Left cardiac atrium (tissue), 4 donors: ENCODE measurements at places on chromosomes 16 and 17.

DNA sequence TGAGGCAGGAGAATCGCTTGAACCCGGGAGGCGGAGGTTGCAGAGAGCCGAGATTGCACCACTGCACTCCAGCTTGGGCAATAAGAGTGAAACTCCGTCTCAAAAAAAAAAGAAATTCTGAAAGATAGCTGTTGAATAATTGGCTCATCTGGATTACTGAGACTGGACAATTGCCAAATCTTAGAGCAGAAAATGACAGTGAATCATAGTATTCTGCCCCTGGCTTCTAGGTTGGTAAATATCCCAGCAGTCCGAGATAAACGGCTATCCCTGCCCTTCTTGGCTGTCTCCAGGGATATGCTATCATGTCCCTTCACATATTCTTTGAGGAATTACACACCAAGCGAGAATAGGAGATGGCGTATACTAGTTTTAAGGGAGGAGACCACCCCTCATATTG lies 35.5 kb upstream of the METTL16 start:
- no peak for DNase-seq

DNA sequence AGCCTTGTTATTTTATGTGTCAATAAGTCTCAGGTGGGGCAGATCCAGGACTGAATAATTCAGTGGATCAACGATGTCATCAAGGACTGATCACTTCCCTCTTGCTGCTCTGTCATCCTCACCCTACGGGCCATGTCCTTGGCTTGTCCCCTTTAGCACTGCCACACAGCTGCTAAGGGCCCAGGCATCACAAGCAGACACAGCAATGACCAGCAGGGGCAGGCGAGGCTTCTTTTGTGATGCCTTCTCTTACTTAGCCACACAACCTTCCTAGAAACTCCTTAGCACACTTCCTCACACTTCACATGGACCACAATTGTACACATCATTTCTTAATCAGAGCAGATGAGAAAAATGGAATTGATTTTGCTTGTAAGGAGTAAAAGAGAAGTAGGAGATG lies 356.3 kb upstream of the SOX9 start:
- no peak for DNase-seq

GRCh38 chr16:2324296-2324859 lies 16.1 kb downstream of the ABCA3 start:
- DNase-seq: no peak

GRCh38 chr16:75317532-75317931 lies 66.1 kb upstream of the BCAR1 start:
- DNase-seq: no peak

GRCh38 chr17:15270628-15271381 lies 5.7 kb upstream of the PMP22 start:
- DNase-seq: no peak

DNA sequence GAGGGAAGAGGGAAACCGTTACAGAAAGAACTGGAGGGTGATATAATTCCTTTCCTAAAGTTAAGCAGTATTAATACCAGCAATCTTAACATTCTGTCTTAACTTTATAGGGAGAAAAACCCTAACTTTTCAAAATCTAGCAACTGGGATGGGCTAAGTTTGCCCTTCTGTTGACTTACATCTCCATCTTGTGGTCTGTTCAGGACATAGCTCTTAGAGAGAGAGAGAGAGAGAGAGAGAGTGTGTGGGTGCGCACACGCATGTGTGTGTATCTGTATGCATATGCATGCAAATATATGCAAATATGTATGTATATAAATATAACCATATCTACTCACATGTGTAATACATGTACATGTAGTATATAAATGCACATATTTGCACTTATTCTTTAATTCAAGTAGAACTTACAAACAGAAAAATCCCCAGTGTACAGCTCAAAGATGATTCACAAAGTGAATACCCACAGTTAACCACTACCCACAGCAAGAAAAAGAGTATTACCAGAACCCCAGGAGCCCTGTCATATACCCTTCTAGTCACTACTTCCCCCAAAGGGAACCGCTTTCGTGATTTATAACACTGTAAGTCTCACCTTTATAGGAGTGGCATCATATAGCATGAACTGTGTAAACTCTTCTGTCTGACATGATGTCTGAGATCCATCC lies 46.5 kb downstream of the STX8 start:
- no peak for DNase-seq

GRCh38 chr17:4717791-4718190 lies 7.4 kb downstream of the ARRB2 start:
- DNase-seq: no peak

DNA sequence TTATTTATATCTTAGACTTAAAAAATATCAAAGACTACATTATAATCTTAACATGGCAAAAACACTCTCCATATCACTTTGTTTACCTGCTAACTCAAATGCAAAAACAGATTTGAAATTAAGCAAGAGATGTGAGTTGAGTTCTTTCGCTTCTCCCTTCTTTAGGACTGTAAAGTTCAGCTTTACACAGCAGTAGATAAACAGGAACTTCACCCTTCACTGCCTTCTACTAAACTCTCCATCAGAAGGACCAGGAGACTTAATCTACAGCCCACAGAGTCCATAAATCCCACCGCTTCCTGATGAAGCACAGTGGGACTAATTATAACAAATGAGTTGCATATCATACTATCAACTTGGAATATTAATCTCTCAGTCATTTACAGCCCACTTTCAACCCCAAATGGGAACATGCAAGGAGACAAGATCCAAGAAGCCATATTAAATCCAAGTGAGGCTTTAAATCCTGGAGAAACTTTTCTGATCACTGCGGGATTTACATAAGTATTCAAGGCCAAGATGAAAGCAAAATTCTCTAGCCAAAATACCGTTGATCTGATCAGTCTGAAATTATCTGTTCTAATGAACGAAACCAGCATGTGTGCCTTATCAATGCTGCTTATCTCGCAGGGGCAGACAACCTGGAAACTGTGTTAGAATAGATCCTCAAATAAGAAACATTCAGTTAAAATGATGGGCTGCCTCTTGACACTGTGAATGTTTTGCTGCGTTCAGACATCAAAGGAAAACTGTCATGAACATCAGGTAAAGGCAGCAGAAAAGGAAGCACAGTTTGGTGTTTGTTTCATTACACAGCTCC lies 1.6 kb downstream of the AMFR start:
- DNase-seq: no peak

DNA sequence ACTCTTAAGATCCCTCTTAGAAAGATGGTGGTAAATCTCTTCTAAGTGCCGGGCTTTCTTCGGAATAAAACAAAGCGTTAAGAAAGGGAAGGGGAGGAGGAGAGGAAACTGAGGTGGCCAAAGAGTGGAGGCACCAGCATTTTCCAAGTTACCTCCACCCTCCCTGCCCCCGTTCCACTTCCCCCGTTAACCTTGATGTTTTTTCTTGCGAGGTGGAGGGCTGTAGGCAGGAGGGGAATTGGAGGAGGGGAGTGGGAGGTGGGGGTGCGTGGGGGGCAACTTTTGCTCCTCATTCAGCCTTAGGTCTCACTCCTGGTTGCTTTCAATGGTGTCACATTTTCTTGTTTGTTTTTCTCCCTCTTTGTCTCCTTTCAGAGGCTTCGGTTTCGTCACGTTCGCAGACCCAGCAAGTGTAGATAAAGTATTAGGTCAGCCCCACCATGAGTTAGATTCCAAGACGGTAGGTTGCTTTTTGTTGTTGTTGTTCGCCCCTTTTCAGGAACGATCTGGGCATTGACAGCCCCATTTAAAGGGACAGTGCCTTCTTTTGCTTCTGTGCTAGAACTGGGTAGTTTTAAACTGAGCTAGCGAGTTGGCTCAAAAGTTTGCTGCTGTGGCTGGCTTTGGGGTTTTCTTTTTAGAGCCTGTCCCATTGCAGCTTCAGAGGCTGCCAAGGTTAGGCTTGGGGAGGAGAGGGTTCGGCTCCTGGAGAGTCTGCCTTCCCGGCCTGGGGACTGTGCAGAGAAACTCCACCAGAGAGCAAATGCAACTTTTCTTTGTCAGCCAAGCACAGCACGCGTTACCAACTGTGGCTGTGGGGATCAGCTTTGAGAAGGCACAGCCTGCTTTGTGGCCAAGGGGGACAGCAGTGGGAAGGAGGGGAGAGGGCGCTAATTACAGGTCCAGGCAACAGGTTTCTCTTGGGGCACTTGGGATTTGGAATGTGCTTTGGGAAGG lies 1.9 kb downstream of the MSI2 start:
- DNase-seq: no peak

DNA sequence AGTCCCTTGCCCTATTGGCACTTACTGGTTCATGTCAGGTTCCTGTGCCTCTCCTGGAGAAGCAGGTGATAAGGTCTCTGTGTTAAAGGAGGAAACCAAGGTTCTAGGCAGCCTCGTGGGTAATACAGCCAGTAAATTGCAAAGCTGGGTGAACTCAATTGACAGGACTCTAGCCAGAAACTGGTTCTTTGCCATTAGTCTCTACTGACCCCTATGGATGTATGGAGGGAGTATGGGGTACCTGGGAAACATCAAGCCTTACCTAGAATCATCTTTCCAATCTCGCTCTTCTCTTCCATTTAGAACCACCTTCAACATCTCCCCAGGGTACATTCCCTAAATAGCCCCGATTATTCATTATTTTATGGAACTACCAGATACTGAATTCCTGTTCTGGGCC lies 169.3 kb downstream of the CDH13 start:
- no peak for DNase-seq

- DNase-seq: no peak
Measured at GRCh38 chr17:31674305-31674704, 184.7 kb downstream of the COPRS start.

DNA sequence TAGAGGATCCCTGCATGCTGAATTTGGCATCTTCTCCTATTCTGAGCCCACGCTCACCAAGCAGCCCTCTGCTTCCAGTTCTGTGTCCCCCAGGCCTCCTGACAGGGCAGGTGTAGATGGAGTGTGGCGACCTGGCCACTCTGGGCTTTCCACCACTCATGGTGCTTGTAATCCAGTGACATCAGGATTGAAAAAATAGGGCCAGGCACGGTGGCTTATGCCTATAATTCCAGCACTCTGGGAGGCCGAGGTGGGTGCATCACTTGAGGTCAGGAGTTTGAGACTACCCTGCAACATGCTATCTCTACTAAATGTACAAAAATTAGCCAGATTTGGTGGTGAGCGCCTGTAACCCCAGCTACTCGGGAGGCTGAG lies 29.4 kb downstream of the UNK start:
- peak; percentile 5 for DNase-seq

- no peak for DNase-seq
Measured at GRCh38 chr17:3843935-3844516, 2.0 kb downstream of the NCBP3 start.

- no peak for DNase-seq
Measured at GRCh38 chr16:73214825-73215677, 167.1 kb upstream of the ZFHX3 start.

- no peak for DNase-seq
Measured at GRCh38 chr16:69724414-69724873, 1.9 kb downstream of the NQO1 start.

- no peak for DNase-seq
Measured at GRCh38 chr17:76691379-76692191, 19.2 kb downstream of the MXRA7 start.

- DNase-seq: no peak
Measured at GRCh38 chr16:71344315-71344905, 14.1 kb upstream of the CALB2 start.

GRCh38 chr17:79970576-79971068 lies 65.0 kb downstream of the TBC1D16 start:
- peak; percentile 22 for DNase-seq

DNA sequence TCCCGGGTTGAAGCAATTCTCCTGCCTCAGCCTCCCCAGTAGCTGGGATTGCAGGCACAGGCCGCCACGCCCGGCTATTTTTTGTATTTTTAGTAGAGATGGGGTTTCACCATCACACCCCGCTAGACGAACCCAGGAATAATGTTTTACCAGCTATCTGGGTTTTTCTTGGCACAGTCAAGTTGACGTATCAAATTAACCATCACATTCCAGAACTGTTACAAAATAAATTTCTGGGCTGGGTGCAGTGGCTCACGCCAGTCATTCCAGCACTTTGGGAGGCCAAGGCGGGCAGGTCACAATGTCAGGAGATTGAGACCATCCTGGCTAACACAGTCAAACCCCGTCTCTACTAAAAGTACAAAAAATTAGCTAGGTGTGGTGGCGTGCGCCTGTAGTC lies 501.2 kb downstream of the SHISA9 start:
- DNase-seq: no peak

DNA sequence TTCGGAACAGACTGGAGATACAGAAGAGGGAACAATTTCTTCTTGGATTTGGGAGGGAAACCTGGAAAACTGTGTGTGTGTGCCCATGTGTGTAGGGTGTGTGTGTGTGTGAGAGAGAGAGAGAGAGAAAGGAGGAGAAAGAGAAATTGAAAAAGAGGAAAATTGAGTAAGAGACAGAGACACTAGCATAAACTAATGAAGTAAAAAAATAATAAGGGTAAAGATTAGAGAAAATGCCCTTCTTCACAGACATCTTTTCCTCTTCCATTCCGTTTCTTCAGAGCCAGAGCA lies 13.9 kb upstream of the HOXB2 start:
- no peak for DNase-seq

- no peak for DNase-seq
Measured at GRCh38 chr17:12998461-12998860, 19.4 kb downstream of the ELAC2 start.

DNA sequence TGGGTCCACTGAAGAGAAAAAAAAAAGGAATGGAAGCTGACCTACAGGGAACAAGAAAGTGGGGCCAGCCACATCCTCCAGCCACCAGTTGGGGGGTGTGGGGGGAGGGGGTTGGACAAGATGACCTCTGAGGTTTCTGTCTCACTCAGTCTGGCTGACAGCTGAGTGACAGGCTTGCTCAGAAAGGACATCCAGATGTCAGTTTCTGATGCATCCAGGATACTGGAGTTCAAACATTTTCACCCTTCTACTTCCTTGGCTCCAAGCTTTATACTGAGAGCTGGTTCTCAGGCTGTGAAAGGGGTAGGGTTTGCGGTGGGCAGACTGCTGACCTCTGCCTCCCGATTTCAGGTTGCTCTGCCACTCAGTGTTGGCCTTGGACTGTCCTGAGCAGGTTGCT lies 2178.3 kb downstream of the TP53TG3F start:
- DNase-seq: no peak

- no peak for DNase-seq
Measured at GRCh38 chr16:87350031-87350430, 32.8 kb upstream of the C16orf95 start.

GRCh38 chr16:4557973-4558372 lies 1.8 kb downstream of the C16orf96 start:
- no peak for DNase-seq

DNA sequence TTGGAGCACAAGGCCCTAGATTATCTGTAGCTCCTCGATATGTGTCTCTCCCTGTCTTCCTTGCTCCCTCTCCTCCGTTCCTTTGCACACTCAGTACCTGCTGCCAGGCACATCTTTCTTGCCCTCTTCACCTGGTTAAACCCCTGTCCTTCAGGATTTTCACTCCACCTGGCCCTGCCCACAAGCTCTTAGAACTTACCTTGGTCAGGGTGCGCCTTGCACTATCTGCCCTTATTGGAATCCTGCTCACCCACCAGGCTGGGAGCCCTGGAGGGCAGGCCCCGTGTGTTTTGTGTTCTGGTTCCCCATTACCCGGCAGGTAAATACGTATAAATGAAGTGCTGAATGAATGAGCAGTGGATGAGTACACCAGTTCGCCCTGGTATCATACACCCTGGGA lies 54.6 kb downstream of the MARCHF10 start:
- no peak for DNase-seq
